GM23248 (cell line): ENCODE measurements at places on chromosomes 13 and 19.

- H3K27ac ChIP-seq, result no peak overlapping the region
- DNase-seq, result peak; percentile 36
- no peak overlapping the region for H3K4me3 ChIP-seq
- peaks cover 5% of the 10 kb centered on the region for H3K4me1 ChIP-seq
These were observed 6.3 kb downstream of the PLEKHF1 start for GRCh38 chr19:29671393-29672160.

GRCh38 chr13:94784066-94784465 is 71.7 kb upstream of the SOX21 start:
- no peaks in the 10 kb centered on the region for H3K27me3 ChIP-seq
- no peaks in the 10 kb centered on the region for H3K36me3 ChIP-seq
- no peak overlapping the region for H3K27ac ChIP-seq
- H3K4me3 ChIP-seq, result no peak overlapping the region

DNA sequence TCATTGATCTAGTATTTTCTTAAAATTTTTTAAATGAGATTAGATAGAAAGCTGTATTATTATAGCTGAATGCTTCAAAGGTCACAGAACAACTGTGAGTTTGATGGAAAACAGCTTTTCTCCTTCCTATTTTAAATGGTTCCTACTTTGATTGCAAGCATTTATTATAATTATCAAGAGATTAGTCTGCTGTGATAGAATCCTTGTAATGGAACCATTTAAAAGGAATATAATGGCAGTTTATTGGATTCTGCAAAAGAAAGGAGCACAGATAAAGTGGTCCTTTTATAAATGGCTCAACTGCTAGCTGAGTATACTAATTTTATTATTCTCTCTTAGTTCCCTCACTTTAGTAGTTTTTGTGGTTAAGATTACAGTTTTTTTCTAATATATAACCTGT is 87.0 kb downstream of the MAB21L1 start:
- peaks cover 8% of the 10 kb centered on the region; the same call in 1 of the 2 replicates for H3K4me1 ChIP-seq
- H3K27ac ChIP-seq, result no peak overlapping the region
- H3K27me3 ChIP-seq, result no peaks in the 10 kb centered on the region
- H3K36me3 ChIP-seq, result no peaks in the 10 kb centered on the region

- H3K27me3 ChIP-seq, result no peaks in the 10 kb centered on the region
- H3K27ac ChIP-seq, result no peak overlapping the region
- no peak for DNase-seq
- no peaks in the 10 kb centered on the region for H3K4me1 ChIP-seq
- H3K36me3 ChIP-seq, result no peaks in the 10 kb centered on the region
These were observed 276.3 kb upstream of the SOX1 start for GRCh38 chr13:111790621-111791020.

GRCh38 chr13:41428155-41428554 is 29.2 kb upstream of the RGCC start:
- DNase-seq, result peak; percentile 7
- H3K27me3 ChIP-seq, result no peaks in the 10 kb centered on the region
- H3K4me1 ChIP-seq, result no peaks in the 10 kb centered on the region
- no peak overlapping the region for H3K27ac ChIP-seq

GRCh38 chr13:23418776-23419683 is 14.5 kb downstream of the SACS start:
- H3K4me1 ChIP-seq, result no peaks in the 10 kb centered on the region
- H3K36me3 ChIP-seq, result no peaks in the 10 kb centered on the region
- DNase-seq, result no peak
- H3K27me3 ChIP-seq, result no peaks in the 10 kb centered on the region
- H3K4me3 ChIP-seq, result no peak overlapping the region
- no peak overlapping the region for H3K27ac ChIP-seq

GRCh38 chr19:12052497-12053169 is at the start of gene ZNF878:
Gene ZNF878 (minus strand): TSS chr19:12052961. CDS start chr19:12052801, 160 bp downstream.
- no peaks in the 10 kb centered on the region for H3K36me3 ChIP-seq
- no peaks in the 10 kb centered on the region for H3K27me3 ChIP-seq

DNA sequence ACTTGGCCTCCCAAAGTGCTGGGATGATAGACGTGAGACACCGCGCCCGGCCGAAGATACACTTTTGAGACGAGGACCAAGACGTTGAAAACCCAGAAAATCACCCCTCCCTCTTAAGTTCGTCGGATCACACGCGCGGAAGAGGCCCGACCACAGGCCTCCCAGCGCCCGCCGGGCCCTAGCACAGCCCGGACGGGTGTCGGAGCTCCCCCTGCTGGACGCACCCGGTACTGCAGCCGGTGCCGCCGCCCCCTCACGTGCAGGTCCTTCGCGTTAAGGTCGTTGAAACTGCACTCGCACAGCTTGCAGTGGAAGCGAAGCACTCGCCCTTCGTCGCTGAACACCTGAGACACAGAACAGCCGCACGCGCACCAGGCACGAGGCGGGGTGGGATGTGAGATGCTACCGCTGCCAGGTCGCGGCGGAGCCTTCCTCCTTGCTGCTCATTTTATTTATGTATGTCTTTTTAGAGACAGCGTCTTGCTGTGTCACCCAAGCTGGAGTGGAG is 35.7 kb upstream of the MATK start:
- no peaks in the 10 kb centered on the region for H3K36me3 ChIP-seq
- peak; percentile 53 for DNase-seq
- no peak overlapping the region for H3K27ac ChIP-seq
- no peaks in the 10 kb centered on the region for H3K27me3 ChIP-seq
